Stimulated activated CD4-positive, alpha-beta T cell treated with anti-CD3 and anti-CD28 coated beads, Interleukin-15, amount 100 ng/mL, for 1 hour (primary cell): ENCODE measurements at places on chromosomes 1 and 21.

DNA sequence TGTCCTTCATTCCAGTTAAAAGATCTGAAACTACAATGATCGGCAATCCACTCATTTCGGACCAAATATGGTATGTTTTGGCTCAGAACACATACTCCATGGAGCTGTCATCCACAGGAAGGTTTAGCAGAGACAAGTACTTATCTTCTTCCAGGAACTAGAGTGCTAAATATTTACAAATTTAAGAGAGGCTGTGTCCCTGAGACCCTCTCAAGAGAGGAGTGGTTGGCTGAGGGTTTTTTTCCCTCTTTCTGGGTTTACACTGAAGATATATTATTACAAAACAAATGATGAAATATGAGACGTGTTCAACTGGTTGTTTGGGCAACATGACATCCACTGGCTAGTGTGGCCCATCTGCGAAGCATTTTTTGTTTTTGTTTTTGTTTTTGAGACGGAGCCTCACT lies 25.9 kb upstream of the NID1 start:
- no peak for DNase-seq

DNA sequence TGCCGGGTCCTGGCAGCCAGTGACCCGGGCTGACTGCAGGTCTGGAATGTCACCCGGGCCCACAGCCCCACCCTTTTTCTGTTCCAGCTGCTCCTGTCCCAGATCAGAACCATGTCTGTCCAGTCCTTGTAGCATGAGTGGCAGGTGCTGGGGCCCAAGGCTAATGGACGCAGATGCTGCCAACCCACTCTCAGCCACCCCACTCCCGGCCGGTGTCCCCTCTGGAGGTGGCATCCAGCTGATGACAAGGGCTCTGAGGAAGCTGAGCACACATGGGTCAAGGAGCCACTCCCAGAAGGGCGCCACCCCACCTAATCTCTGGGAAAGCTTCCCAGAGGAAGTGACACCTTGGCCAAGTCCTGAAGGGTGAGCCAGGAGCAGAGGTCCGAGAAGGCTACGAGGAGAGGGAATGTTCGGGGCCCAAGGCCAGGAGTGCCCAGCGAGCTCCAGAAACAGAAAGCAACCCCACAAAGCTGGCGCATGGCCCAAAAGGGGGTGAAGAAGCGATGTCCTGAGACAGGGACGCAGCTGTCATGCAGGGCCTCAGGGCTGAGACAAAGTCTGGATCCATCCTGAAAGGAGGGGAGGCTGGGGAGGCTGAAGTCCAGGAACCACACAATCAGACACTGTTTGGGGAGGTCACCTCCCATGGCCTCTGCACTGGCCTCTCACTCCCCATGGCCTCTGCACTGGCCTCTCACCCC lies 39.5 kb downstream of the ACOT7 start:
- no peak for DNase-seq

- DNase-seq = no peak
Observed at GRCh38 chr1:177082855-177083693, 81.4 kb downstream of the ASTN1 start.

DNA sequence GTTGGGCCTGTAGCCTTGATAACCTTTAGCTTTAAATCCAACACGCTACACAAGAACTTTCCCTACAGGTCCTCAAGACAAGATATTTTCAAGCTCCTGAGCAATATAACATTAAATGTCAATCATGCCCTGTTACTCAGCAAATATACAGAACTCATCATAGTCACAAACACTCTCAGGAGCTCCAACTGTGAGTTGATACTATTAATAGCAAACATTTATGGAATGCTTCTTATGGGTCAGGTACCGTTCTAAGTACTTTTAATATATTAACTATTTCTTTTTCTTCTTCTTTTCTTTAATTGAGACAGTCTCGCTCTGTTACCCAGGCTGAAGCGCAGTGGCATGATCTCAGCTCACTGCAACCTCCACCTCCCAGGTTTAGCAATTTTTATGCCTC lies 10.1 kb downstream of the EYA3 start:
- no peak for DNase-seq

DNA sequence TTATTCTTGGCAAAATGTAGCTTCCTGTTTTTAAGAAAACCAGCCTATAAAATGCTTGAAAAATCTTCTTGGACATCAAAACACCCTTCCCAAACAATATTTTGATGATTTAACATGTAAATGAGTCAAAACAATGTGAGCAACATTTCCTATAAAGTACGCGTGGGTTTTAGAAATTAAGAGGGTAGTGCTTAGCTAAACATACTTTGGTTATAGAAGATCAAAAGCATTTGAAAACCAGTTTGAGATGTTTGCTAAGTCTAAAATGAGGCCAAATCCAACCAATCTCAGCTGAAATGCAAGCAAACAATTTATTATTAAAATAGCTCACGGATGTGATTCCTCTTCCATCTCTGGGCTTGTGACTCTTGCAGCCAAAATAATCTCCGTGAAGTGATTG lies 350.4 kb downstream of the TGFB2 start:
- no peak for DNase-seq

DNA sequence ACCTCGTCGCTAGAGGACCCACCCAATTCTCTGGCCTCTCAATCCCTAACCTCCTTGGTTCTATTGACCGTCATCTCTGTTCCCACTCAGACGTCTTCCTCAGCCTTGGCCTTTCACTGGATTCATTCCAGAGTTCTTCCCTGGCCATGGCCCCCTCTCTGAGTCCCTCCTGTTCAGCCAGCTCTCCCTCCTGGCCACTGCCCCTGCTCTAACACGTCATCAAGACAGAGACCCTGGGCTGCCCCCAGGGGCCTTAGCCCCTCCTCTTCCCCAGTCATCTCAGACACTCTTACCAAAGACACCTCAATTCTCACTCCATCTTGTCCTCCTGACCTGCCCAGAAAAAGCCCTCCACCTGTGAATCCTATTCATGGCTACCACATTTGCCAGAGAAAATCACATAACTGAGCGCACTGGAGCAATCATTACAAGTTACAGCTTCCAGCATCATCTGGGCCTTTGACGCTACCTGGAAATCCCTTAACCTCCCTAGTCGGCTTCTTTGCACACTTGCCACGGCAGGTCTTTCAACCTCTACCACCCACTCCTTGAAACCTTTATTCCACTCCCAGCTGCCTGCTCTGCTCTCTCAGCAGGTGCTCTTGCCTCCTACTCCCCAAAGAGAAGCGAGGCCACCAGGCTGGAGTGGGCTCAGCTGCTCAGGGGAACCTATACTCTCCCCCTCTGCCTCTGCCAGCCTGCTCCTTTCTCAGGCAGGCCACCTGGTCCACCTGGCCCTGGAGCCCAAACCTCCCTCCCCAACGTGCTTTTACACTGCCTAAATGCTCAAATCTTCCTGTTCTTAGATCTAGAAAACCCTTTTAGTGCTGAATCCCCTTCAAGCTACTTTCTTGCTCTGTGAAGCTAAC lies 14.0 kb downstream of the DCST2 start:
- DNase-seq = no peak

- no peak for DNase-seq
Observed at GRCh38 chr1:156704930-156705320, 458 bp downstream of the CRABP2 start.

GRCh38 chr1:37430103-37430985 lies 44.0 kb upstream of the ZC3H12A start:
- no peak for DNase-seq

DNA sequence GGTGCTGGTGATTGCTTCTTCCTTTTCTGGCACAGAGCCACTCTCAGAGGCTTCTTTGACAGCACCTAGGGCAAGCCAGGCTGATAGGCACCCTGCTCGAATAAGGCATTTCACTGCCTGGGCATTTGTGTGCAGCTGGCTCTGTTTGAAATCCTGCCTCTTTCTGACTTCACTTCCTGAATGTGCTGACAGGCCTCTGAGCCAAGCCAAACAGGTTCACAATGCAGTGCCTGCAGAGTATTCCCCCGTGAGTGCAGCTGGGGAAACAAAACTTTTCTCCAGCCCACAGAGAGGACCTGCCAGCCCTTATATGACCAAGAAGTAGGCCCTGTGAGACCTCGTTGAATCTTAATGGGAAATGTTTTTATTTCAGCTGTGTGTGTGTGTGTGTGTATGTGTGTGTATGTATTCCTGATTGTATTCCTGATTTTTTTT lies 10.4 kb downstream of the JUN start:
- no peak for DNase-seq

- no peak for DNase-seq
Observed at GRCh38 chr1:65148548-65149350, 746 bp downstream of the AK4 start.

- no peak for DNase-seq
Observed at GRCh38 chr1:234769986-234770795, 160.2 kb upstream of the IRF2BP2 start.

- no peak for DNase-seq
Observed at GRCh38 chr1:160007577-160008200, 24.1 kb downstream of the PIGM start.

DNA sequence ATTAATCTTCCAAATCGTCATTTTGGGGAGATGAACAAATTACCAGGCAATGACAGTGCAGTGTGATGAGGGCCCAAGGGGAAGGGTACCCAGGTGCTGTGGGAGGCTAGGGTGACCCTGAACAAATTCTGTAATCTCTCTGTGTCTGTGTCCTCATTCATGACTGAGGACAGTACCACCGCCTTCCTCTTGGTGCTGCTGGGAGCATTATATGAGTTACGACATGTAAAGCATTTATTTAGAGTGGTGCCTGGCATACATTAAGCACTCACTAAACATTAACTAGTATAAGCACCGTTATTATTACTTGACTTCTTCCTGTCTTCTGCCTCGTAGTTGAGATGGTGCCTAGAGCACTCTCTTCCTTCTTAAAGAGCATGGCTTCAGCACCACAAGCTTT lies 468.2 kb upstream of the VAMP3 start:
- DNase-seq = no peak

- DNase-seq = no peak
Observed at GRCh38 chr1:208161005-208161404, 83.2 kb downstream of the PLXNA2 start.

DNA sequence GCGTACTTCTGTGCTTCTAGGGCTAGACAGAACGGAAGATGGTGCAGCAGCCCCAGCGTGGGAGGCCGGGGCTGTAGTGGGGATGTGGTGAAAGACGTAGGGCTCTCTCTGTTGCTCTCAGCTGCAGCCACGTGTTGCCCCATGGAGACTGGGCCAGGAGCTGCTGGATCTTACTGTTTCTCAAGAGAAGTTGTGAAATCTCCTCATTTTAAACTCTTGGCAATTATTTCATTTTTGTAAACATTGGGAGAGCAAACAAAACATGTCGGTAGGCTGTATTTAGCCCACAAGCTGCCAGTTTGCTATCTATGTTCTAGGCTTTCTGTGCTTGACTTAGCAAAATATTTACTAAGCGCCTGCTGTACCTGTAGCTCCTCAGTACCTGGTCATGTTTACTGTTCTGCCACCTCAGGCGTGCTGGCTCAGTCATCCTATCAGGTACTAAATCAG lies 15.9 kb upstream of the ELOA start:
- DNase-seq = no peak

- no peak for DNase-seq
Observed at GRCh38 chr1:47211796-47212269, 20.2 kb downstream of the TAL1 start.

DNA sequence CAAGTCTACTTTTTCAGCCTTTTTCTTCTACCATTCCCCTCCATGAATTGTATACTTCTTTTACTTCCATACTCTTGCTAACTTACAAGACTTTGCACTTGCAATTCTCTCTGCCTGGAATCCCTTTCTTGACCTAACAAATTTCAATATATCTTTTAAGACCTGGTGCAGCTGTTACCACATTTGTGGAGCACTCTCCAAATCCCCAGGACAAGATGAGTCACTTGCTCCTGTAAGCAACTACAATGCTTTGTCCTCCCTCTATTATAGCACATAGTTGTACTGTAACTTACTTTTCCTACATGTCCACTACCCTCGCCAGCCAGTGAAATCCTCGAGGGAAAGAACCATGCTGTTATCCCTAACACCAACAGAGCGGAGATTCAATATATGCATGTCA lies 43.1 kb downstream of the WARS2 start:
- no peak for DNase-seq

DNA sequence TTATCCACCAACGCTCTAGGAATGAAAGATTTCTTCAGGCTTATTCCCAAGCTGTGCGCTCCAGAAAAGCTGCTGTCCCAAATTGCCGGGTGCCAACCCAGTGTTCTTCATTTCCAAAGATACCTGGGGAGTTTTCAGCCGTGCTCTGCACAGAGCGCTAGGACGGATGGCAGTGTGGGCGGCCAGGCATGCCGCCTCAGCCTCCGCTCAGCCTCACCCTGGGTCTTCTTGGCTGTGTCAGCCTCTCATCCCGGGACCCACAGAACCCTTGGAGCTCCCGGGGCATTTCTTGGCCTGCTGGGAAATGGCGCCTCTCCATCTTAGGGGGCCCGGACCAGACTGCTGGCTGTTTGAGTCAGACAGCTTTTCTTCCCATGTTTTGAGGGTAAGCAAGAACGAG lies 116.9 kb upstream of the SLC25A33 start:
- DNase-seq = no peak

- no peak for DNase-seq
Observed at GRCh38 chr1:18139198-18139981, 31.8 kb downstream of the IGSF21 start.

GRCh38 chr1:47555306-47555705 lies 117.5 kb downstream of the FOXD2 start:
- DNase-seq = no peak

DNA sequence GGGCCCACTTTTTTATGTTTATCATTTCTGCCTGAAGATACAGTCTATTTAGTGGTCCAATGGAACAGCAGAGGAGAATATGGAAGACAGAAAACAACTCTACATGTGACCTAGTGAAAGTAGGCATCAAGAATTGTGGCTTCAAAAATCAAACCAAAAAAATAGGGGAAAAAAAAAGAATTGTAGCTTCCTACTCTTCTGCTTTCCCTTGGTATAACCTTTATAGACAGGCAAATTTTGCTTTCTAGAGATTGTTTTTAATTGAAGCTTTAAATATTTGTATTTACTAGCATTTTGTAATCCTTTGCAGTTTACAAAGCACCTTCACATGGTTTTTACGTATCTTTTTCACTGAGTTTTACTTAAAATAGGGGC lies 14.3 kb downstream of the PDIK1L start:
- DNase-seq = no peak

GRCh38 chr21:19850157-19850556 lies 1148.1 kb upstream of the NCAM2 start:
- no peak for DNase-seq

DNA sequence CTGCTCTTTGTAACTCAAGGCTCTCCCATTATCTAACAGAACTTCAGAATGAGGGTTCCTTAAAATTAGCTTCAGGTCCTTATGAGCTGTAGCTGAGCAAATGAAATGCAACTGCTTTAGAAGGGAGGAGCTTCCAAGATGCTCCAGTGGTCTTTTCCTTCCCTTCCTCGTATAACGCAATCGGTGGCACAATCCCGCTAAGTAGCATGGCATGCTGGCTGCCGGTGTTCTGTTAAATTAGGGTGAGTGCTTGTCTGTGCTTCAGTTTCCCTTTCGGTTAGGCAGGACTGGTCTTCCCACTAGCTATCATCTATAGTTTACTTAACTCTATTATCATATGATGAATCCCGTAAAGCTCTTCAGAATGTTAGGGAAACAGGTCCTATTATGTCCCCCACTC lies 917 bp downstream of the KIAA0040 start:
- no peak for DNase-seq
